ENCODE measurements at places on chromosomes 12 and 14.
A peak's percentile ranks its signal among the peaks of the same experiment; 100 is the strongest.

DNA sequence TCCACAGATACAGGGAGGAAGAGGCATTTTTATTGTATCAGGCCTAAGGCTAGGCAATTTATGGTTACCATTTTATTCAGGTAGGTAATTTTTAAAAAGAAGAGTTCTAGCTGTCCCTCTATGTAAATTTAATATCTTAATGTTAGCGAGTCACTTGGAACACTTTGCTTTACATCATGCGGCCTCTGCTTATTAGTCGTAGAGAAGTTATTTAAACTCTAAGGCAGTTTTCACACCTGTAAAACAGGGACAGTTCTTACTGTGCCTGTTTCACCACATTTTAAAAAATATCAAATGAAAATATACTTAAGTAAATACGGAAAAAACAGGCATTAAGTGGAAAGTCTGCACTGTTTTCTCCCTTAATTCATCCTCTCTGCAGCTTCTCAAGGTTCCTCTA, 71.4 kb upstream of the POC1B start:
- DNase-seq: no peak

GRCh38 chr14:74554742-74555362, 57.2 kb downstream of the LTBP2 start:
- DNase-seq: peak; percentile 13

GRCh38 chr14:23482823-23483148, 13.3 kb downstream of the NGDN start:
- no peak for DNase-seq

GRCh38 chr14:104422837-104423681, 156.5 kb upstream of the C14orf180 start:
- DNase-seq: peak; percentile 38

DNA sequence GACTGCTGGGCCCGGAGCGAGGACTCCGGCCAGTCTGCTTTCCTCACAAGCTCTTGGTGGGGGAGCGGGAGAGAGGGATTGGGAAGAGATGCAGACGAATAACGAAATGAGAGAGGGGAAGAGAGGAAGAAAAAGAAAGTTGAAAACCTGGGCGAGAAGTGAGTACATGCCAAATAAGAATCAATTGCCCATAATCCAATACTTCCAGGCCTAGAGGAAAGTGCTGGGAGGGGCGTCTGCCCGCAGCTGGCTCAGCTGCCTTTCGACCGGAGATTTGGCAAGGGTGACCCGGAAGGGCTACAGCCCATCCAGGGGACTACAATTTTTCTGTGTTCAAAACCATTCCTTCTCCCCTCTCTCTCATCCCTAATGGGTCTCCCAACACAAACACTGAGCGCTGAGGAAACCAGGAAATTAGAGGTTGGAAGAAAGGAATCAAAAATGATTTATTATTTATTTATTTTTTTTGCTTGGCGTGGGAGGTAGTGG, 4.9 kb downstream of the NKX2-1 start:
- DNase-seq: no peak

GRCh38 chr14:79656056-79656455, 555.2 kb downstream of the DIO2 start:
- DNase-seq: no peak

DNA sequence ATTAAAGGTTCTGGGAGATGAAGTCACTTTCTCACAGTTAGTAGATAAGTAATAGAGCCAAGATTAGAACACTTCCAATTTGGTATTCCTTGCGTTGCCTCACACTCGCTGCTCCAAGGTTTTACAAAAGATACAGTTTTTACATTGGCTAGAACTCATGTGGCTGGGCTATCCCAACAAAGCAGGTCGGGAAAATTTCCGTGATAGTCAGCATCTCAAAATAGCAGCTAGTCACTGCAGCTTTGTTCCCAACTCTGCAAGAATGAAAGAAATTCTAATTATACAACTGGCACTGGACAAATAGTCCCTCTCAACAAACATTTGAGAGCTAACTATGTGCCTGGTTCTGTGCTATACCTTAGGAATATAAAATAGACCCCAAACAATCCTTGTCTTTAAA, 24.6 kb upstream of the PPP1R12A start:
- no peak for DNase-seq

GRCh38 chr14:48665077-48665784, 920.9 kb downstream of the RPS29 start:
- no peak for DNase-seq

DNA sequence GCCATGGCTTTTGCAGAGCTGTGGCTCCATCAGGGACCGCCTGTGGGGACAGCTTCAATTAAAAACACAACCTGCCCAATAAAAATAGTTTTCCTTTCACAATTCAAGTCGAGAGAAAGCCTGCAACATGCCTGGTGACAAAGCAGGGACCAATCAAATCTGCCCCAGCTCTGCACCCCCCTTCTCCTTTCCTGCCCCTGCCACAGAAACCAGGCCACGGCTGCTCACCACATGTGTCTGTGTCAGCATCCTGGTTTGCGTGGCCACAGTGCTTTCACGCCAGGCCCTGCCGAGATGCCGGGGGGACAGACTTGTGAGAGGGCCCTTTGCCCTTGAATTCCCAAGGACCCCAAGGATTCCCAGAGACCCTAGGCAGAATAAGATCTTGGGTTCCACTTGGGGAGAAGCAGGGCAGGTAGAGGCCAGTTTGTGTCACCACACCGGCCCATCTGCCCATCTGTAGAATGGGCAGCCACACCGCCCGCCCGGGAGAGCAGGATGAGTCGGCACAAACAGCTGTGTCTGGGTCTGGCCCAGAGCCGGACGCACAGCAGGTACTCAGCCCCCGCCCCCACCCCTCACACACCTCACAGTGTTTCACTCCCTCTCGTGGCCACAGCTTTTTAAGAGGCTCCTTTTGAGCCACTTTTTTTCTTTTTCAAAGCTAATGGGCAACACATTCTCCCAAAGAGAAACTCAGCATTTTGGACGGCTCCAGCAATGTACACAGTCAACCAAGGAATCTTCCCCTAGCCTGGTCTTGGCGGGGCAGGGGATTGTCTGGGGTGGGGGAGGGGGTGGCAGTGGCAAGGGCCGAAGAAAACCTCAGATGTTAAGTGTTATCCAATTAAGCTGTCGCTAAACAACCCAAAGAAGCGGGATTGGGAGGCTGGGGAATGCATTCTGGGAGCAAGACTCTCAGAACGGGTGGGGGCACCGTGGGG, 41.5 kb downstream of the BCL11B start:
- DNase-seq: no peak

GRCh38 chr14:55710506-55711041, 130.6 kb downstream of the KTN1 start:
- DNase-seq: no peak

DNA sequence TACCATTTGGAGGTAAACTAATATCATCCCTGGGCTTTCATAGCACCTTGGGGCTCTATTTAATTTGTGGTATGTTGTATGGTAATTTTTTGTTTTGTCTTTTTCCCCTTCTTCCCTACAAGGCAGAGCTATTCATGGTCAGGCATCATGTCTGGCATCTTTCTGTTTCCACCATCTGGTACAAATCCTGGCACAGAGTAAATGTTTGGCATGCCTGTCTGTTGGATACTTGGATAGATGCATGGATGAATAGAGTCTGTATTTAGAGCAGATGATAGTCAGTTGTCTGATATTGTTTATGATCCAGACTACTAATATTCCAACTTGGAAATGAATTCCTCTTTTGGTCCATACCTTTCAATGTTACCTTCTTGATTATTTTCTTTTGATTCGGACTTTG, 139.8 kb downstream of the NEDD1 start:
- DNase-seq: no peak

DNA sequence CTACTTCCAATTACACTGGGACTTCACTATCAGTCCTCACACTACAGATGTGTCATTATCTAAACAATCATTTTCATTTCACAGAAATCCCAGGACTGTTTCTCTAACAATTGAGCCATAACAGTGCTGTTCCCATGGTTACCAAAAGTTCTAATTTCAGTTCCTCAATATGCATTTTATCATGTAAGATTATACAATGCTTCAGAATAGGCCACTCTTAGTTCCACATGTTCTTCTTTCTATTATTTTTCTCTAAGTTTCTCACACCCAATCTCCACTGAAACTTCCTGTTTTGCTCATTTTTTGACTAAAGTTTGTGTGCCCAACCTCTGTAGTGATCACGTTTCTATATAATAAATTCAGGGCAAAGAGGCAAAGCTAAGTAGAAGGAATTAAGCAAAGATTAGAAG, 185.8 kb downstream of the DUSP6 start:
- DNase-seq: peak; percentile 38

- no peak for DNase-seq
These were observed 164.2 kb downstream of the ALG10 start for GRCh38 chr12:34186492-34186891.

DNA sequence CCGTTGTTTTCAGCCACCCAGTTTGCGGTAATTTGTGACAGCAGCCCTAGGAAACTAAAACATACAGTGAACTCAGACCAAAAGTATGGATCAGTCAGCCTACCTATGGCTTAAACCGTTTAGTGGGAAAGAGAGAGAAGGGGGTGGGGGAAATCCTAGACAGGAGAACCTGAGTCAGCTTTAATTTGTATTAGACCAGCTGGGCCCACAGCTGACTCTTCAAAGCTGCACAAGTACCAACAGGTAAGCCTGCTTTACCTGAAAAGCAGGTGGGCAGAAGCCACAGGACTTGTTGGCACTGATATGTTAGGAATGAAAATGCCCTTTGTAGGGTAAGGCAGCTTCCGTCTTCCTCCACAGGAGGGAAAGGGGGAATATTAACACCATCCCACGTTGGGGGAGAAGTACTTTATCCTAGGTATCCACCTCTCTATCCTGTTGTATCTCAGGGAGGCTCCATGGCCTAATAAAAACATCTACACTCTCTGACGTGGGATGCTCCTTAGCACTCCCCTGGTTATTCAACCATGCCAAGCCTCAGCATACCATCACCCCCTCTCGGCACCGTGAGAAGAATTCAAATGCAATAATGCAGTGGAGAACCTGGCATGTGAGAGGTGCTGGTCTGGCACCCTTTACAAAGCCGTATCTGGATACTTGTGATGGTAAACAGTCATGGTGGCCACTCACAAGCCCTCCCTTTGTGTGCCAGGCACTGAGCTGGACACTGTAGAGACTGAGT, 70.3 kb downstream of the STON2 start:
- no peak for DNase-seq

GRCh38 chr12:22287101-22287500, 47.4 kb downstream of the ST8SIA1 start:
- no peak for DNase-seq

DNA sequence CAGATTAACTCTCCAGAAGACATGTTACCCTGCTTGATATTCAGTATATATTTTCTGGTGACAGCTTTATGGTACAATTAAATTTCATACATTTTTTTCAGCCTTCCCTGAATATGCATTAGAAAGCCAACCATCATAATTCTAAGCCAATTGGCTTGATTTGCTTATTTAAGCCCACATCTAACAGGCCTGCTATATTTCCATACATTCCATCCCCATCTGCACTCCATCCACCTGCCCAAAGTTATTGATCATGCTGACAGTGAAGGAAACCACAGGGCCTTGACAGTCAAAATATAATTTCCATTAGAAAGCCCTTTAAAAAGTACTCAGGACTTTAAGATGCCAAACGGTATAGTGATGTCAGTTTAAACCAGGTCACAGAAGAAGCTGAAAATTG, 164.3 kb downstream of the GXYLT1 start:
- no peak for DNase-seq

- DNase-seq: no peak
These were observed 336.8 kb upstream of the RGS6 start for GRCh38 chr14:71595441-71595840.

DNA sequence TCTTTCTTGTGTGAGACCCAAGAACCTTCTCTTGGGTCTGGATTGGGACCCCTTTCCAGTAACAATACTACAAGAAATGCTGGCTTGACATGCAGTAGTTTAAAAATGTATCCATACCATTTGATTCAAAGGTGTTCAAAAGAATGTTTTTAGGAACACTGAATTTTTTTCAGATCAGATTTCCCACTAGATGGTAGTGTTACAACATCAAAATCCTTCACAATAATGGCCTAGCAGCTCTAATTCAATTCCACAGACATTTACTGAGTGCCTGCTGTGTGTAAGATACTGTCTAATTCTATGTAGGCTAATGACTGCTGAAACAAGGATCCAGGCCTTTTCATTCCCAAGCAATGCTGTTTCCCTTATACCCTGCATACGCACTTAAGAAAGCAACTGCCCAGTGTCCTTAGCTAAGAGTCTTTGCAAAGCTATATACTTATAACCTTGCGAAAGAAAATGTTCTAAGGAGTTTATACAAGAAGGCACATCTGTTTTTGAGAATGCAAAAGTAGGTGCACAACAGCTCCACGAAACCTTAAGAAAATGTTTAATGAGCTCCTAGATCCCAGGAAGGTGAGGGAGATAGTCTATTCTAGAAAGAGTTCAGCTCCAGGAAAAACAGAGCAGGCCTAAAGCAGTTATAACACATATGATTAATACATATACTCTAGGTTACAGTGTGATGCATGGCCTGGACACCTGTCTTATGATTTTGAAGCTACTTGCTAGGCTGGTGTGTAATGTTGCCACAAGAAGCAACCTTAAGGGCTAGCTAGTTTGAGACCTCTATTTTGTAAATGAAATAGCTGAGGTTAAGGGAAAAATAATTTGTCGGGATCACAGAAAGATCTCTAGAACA, 50.9 kb upstream of the PKP2 start:
- DNase-seq: no peak

DNA sequence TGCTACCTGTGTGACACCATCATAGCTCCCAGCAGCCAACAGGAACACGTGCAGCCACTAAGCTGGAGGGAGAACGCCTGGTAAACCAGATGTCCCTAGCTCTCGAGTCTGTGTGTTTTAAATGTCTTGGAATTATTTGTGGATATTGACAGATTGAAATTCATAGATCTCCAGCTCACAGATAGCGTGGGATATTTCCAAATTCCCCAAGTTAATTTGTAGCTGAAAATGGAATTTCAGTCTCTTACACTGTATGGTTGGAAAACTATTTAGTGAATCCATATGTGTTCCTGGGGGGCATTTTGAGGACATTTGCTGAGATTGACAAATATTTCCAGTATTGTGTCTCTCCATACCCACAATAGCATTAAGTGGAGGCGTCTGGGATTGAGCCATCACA, 618.6 kb upstream of the TMEM132C start:
- no peak for DNase-seq

DNA sequence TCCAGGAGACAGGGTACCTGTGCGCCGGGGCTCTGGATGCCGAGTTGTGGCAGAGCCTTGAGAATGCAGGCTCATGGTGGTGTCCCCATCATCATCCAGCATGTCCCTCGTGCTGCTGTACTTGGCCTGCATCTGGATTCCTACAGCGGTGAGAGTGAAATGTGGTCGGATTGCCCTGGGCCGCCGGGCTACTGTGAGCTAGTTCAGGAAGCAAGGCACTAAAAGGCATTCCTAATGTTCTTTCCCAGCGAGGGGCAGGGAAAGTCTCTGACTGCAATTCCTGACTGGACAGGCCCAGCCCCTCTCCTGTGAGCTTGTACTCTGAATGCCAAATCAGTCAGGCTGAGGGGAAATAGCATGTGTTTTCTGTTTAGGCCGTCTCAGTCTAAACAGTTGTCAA, at the start of gene CLEC1A:
TSS of gene CLEC1A (minus strand) at position 195 of the 400 bp plus-strand sequence. CDS start at position 132, 63 bp downstream.
- DNase-seq: no peak

DNA sequence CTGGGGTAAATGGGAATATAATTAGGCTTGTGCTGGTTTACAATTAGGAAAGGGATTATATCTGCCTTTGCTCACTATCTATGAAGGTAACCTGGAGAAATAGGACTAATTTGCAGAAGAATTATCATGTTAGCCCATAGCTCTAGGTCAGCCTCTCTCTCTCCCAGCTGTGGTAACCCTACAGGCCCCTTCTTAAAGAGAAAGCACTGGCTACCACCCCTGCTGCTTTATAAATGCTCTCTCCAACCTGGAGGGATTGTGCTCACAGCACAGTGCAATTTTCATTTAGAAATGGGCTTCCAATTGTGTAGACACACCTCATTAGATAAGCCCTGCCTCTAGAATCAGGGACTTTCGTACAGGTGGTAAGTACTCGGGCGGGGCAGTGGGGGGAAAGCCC, 22.7 kb upstream of the MGST1 start:
- no peak for DNase-seq
